Posterior cingulate gyrus (tissue), 11 donors: ENCODE measurements at places on chromosomes 5 and 9.
A peak's percentile ranks its signal among the peaks of the same experiment; 100 is the strongest.

DNA sequence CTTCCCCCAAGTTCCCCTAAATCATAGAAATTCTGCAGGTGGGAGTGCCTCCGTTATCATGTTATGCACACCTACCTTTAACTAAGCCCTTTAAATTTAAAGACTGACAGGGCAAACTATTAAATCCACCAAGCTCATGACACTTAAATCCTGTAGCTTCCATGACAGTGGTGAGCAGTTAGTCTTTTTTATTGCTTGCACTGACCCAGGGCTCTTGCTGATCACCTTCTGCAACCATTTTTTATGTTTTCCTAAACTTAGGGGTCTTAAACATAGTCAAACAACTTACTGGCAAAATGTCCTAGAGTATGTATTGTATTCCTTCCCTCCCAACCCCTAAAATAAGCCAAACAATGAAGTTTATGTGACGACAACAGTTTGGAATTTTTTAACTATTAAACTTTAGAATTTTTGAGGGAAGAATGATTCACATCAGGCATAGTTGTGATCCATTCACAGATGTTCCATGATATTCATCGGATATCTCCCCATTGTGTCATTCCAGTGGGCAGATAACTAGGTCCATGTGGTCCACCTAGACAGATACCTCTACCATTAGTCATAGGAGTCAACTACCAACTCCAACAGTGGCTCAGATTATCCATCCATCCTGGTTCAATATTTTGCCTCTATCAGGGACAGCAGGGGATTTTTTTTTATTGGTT is 283.1 kb downstream of the ADAMTS6 start:
- no peak for DNase-seq

DNA sequence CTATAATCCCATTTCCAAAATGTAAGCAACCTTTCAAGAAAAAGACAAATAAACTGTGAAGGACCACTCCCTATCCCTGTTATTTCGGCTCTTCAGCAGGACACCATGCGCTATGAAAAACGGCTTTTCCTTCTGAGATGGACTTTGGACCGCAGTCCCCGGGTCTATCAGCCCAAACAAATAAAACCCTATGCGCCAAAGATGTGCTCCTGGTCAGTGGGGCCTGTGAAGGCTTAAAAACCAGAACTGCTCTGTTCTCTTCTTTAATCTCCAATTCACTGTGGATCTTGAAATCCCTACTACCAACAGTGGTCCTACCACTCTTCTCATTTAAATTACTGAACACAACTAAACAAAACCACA is 33.3 kb downstream of the RAPGEF1 start:
- no peak for DNase-seq

DNA sequence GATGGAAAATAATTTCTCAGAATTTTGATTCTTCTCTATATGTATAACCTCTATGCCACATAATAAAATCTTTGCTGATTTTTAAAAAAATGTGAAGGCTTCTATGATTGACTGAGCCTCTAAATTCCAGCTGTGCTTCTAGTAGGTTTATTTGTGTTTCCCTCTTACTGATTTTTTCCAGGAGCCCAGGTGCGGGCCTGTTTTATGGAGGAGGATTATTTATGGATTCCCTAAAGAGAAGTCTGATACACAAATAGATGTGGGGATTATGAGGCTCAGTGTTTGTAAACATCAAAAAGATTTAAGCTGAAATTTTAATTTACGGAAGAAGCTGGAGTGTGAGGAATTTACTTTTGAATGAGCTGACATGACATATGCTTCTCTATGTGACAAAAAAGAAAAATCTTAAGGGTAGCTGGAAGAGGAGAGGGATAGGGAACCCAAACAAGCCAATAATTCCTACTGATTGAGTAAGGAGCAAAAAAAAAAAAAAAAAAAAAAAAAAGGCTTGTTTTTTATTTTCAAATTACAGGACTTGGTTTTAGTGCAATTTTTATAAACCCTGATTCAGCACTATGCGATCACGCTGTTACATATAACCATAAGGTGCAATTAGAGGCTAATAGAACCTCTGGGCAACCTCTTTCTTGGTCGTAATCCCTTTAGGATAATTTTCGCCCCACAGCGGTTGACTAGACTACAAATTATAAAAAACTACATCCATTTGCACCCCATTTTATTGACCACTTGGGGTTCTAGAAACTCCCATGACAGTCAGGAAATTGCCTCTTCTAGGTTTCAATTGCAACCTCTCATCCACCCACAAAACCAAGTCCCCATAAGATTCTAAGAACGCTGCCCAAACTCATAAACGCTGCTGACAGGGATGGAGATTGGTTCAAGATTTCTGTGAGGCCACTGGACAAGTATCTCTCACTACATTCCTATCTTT is 44.4 kb upstream of the RAI14 start:
- DNase-seq = no peak

- DNase-seq = no peak
Observed at GRCh38 chr9:134208310-134208841, 44.0 kb upstream of the RNU6ATAC start.

DNA sequence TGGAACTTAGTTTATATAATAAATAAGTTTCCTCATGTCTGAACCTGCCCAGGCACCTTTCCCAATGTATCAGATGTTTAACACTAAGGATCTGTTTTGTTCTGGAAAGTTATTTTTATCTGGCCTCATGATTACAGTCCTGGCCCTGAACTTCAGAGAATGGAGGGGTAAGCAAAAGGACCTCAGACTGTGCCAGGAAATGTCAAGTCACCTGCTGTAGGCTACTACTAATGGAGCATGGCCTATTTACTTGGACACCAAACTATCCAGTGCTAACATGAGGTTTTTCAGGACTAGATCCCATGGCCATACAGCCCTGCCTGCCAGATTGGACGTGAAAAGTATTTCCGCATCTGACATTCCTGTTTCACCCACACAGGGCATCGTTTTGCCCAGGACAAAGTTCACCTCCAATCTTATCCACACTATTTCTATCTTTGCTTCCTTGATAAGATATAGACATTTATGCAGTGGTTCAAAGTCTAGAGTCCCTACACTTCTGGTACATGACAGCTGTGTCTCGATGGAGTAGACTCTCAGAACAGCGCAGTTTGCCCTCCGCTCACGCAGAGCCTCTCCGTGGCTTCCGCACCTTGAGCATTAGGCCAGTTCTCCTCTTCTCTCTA is at the start of gene BTNL8:
Gene BTNL8 (plus strand): TSS at position 539 of the 626 bp plus-strand sequence. CDS start 152 bp downstream, outside the sequence.
- no peak for DNase-seq

DNA sequence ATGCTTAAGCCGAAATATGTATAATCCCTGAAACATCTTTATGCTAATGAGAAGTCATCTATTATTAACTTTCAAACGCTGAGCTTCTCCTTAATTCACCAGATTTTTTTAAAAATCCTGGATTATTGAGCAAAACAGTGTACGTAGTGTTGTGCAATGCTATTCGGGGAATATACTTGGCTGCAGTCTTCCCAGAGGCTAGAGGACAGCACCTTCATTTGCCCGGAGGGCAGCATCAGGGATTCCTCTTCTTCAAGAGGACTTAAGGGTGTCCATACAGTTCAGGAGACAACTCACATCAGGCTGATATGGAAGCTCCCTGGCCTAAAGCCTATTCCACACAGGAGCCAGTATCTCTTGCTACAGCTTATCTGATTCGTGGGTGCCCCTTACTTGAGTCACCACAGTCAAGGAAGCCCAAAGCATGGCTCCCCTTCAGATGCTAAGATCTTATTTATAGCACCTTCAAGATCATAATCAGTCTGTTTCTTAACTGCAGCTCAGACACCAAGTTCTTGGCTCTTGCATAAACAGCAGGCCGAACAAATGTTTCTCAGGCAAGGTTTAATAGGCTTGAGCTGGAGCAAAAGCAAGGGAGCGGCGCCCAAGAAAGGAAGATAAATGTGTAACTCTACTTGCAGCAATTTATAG is 29.4 kb downstream of the NUTM2F start:
- DNase-seq = no peak

DNA sequence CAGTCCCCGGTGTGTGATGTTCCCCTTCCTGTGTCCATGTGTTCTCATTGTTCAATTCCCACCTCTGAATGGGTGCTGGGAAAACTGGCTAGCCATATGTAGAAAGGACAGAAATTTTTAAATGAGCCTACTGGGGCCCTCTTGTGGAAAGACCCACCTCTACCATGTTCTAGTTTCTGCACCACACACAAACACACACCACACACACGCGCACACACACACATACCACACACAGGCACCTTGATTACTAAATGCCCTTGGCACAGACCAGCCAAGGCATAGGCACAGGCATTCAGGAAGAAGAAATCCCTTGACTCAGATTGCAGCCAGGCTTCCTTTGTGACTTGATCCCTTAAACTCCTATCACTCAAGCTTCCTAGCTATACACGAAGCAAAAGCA is 60.5 kb downstream of the SIL1 start:
- DNase-seq = no peak

DNA sequence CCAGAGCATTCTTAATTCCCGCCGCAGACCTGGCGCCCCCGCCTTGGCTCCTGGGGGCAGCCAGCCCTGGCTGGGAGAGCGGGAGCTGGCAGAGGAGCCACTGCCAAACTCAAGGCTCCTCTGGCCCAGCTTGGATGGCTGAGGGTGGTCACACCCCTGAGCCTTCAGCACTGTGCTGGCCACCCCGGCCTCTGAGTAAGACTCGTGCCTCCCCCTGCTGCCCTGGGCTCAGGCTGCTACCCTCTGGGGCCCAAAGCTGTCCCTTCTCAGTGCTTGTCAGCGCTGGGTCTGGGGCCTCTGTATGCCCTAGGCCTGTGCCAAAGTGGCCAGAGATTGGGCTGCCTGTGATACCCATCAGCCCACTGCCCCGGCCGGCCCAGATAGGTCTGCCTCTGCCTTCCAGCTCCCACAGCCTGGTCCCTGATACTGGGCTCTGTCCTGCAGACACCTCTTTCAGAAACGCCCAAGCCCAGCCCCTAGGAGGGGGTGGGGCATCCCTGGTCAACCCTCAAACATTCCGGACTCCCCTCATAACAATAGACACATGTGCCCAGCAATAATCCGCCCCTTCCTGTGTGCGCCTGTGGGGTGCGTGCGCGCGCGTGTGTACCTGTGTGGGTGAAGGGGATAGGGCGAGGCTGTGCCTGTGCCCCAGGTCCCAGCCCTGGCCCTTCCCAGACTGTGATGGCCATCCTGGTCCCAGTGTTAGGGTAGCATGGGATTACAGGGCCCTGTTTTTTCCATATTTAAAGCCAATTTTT is 4.4 kb upstream of the PRR7 start:
- DNase-seq = no peak

DNA sequence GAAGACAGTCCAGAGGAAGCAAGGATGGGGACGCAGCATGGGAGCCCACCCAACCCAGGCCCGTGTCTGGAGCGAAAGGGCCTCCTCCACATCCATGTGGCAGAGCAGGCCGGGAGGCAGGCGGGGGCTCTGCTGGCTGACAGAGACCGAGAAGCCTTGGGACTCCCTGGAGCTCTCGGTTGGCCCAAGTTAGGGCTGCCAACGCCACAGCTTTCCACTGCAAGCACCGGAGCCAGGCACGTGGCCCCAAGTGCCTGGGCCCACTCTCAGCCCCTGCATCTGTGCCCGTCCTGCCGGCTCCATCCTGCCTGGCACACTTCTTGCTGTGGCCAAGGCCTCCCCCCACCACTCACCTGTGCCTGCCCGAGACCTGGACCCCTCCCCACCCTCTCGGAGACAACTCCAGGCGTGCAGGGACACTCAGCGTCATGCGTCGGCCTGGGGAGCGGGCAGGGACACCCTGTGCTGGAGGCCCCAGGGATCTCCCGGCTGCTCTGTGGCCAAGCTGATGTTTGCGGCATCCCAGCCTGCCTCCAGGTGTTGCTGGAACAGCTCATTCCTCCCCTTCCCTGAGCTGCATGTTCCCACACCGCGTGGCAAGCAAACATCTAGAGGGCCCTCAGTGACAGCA is 31.5 kb downstream of the SLC6A3 start:
- DNase-seq = no peak

DNA sequence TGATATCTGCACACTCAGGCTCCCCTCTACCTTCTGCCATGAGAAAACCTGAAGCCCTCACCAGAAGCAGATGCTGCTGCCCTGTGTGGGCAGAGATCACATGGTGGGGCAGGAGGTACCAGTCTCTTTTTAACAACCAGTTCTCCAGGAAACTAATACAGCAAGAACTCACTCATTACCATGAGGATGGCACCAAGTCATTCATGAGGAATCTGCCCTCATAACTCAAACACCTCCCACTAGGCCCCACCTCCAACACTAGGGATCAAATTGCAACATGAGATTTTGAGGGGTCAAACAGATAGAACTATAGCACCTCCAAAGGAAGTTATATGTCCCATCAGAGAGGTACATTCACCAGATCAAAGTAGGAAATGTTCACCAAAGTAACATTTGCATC is 136.3 kb upstream of the SHB start:
- no peak for DNase-seq

DNA sequence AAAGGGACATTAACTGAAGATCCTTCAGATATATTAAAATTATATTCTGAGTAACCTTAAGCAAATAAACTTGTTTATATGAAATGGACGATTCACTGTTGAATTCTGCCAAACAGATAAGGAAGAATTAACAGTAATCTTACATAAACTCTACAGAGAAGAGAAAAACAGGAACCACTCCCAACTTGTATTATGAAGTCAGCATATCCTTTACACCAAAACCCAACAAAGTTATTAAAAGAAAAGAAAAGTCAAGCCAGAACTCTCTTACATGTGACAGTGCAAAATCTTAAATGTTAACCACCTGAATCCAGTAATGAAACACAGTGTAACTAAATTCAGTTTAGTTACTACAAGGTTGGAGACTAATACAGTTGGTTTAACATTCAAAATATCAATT is 185.8 kb downstream of the DEPDC1B start:
- no peak for DNase-seq

- peak; percentile 47 for DNase-seq
Observed at GRCh38 chr5:71830681-71831539, 111.8 kb downstream of the CARTPT start.

GRCh38 chr5:167147879-167148278 is 1143.6 kb upstream of the WWC1 start:
- no peak for DNase-seq

DNA sequence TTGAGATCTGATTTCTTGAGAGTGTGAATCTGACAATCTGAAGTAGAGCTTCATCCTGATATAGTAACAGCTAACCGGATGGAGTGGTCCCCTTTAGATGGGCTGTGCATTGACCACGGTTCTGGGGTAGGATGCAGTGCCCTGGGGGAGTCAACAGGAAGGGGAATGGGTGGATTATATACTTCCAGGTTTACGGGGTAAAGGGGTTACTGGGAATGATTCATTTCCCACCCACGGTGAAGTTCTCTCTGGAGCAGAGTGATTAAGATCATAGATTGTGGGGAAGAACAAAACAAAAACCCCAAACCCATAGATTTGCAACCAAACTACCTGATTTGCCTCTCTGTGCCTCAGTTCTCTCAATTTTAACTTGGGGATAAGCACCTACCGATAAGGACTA is 1.5 kb upstream of the B4GALT7 start:
- no peak for DNase-seq
